Spinal cord (tissue), 10 donors: ENCODE measurements at places on chromosomes 5 and 9. TPM values are rescaled to one million over a fixed set of nuclear protein-coding genes. Genes with fewer than 3 reads are reported as not detected.

Gene SPATA31A5
- not detected for total RNA-seq

Gene HAVCR2
- total RNA-seq = 22.9 TPM

Gene TBC1D2
- total RNA-seq = 3.4 TPM

DNA sequence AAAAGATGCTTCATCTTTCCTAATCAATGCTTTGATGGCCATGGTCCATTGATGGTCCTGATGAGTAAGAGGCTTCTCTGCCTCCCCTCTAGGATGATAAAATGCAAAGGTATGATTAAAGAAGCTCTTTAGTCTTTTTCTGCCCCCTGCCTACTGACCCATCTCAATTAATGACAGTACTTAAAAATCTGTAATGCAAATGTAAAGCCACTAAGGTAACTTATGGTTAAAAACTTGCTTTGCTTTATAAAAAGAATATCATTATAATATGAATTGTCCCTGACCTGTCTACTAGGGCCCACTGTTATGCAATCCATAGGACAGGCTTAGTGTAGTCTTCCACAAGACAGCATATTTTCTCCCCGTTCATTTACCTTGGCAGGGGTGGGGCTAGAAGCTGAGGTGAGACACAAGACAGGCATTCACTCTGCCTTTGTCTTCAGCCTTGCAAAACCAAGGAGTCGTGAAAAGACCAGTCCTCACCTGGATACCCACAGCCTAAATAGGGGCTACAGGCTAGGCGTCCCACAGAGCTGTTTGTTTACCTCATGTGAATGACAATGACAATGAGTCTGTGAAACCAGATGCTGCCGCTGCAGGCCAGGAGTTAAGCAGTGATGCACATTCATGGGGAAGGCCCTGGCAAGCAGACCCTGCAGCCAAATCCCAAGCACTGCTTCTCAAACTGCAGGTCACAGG is 60.4 kb downstream of the BNC2 start:
- no peak for DNase-seq

- DNase-seq = no peak
Measured at GRCh38 chr9:72213906-72214305, 64.7 kb downstream of the GDA start.

- no peak for DNase-seq
Measured at GRCh38 chr9:95924987-95925386, 49.5 kb downstream of the ERCC6L2 start.

GRCh38 chr9:137665697-137666512 is 47.1 kb downstream of the EHMT1 start:
- DNase-seq = no peak

GRCh38 chr5:31741496-31741895 is 102.6 kb downstream of the PDZD2 start:
- DNase-seq = no peak

- no peak for DNase-seq
Measured at GRCh38 chr5:65191554-65192135, 290.1 kb downstream of the ADAMTS6 start.

DNA sequence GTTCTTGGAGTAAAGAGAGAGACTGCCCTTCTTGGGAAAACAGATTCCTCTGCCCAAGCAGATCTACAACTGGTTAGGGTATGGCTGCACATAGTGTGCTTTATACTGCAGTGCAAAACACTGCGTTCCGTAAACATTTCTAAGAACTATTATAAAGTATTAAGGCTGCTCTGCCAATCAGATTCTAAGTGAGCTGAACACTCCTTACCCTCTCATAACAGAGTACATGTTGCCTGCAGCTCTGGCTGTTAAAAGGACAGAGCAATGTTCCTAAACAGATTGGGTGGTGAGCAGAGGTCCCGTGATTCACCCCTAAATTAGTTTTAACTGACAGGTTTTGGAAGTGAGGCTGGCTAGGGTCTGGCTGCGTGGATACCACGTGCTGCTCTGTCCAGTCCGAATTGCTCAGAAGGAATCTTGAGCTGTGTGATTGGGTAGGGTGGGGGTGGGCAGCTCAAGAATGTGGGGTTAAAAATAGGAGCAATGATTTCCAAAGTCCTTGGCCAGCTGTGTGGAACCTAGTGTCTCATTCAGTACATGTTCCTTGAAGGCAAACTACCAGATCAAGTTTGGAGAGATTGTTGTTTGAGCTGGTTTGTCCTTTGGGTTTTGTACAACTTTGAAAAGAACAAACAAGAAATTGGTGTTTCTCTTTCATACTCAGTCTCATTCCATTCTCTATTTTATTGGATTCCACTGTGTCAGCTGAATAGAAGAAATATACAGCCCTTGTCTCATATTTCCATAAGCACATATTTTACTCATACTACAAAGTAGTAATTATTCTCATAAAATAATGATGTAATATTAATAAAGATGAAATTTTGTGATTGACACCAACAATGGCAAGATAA is 497.6 kb upstream of the CD180 start:
- DNase-seq = no peak
